ENCODE measurements at places on chromosomes 5 and 9. TPM values are rescaled to one million over a fixed set of nuclear protein-coding genes. Genes with fewer than 3 reads are reported as not detected.

- no peak overlapping the region for H3K4me3 ChIP-seq
- no peaks in the 10 kb centered on the region for H3K27me3 ChIP-seq
- no peak overlapping the region for H3K27ac ChIP-seq
- H3K36me3 ChIP-seq = no peaks in the 10 kb centered on the region
- no peak for DNase-seq
These were observed 301.1 kb downstream of the MAN2A1 start for GRCh38 chr5:109990723-109991359.

DNA sequence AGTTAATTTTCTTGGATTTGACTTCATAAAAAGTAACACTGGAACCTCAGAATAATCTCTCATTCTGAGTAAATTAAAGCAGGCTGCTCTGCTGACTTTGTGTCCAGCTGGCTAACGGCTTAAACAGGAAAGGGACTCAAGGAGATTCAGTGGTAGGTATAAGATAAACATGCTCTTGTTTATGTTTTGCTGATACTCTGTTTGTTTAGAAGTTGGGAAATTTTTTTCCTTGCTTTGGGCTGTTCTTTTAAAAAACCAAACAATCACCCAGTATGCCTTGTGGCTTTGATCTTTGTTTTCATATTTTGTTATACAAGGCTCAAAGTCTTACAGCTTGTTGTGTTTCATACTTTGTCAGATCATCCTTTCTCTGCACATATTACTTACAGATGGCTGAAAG is 237.6 kb upstream of the RIOK2 start:
- no peaks in the 10 kb centered on the region for H3K36me3 ChIP-seq
- H3K27me3 ChIP-seq = no peaks in the 10 kb centered on the region
- no peaks in the 10 kb centered on the region for H3K4me1 ChIP-seq
- no peak for DNase-seq
- no peak overlapping the region for H3K4me3 ChIP-seq

The PDE4D gene
- 32.2 TPM for total RNA-seq

DNA sequence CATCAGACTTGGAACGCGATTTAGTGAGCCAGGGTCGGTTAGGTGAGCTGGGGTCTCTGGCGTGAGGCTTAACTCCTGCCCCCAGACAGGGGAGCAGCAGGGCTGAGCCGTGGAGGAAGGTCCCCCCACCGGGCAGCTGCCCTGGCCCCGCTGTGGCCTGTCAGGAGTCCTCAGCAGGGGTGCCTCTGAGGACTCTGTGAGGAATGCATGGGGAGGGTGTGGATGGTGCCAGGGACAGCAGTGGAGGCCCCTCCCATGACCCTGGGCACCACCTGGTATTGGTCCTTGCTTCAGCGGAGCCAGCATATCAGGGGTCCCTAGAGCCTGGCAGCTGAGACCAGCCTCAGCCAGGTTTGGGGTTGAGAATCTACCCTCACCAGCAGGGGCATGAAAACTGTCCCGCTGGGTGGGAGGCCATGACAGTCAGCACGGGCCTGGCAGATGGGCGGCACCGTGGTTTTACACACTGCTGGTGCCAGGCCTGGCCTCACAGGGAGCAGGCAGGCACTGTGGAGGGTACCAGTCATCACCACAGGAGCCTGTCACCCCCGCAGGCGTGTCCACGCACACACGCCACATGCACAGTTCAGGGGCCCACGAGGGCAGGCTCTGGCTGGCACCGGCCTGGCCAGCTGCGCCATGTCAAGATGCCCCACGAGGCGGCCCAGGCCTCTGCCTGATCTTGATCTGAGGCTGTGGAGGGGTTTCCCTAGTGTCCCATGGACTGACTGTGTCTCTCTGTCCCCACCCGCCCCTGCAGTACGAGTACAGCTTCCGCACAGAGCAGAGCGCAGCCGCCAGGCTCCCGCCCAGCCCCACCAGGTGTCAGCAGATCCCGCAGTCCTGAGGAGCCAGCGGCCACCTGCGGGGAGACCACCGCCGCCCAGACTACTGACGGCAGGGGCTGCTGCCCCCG is 111.1 kb upstream of the LMX1B start:
- no peak for DNase-seq
- peaks cover 23% of the 10 kb centered on the region for H3K36me3 ChIP-seq
- H3K4me3 ChIP-seq = no peak overlapping the region
- no peak overlapping the region for H3K27ac ChIP-seq

The SFXN1 gene
- total RNA-seq = 37.4 TPM

The FLT4 gene
- total RNA-seq = 0.79 TPM

The SNAPC3 gene
- total RNA-seq = 12.5 TPM

GRCh38 chr5:141412854-141413539 is at the start of gene PCDHGA10:
PCDHGA10 (plus strand) TSS chr5:141412987; CDS start chr5:141413176, 189 bp downstream.
- H3K4me3 ChIP-seq = peak within 1 kb of the TSS; percentile 36
- peaks cover 3% of the 10 kb centered on the region for H3K27me3 ChIP-seq
- DNase-seq = no peak
- H3K36me3 ChIP-seq = no peaks in the 10 kb centered on the region
- H3K27ac ChIP-seq = no peak within 1 kb of the TSS

- DNase-seq = no peak
- no peaks in the 10 kb centered on the region for H3K27me3 ChIP-seq
- H3K36me3 ChIP-seq = no peaks in the 10 kb centered on the region
- H3K4me1 ChIP-seq = no peaks in the 10 kb centered on the region
- no peak overlapping the region for H3K4me3 ChIP-seq
These were observed 49.2 kb upstream of the NTRK2 start for GRCh38 chr9:84620338-84620737.

The ANGPTL2 gene
- total RNA-seq = 17.3 TPM

DNA sequence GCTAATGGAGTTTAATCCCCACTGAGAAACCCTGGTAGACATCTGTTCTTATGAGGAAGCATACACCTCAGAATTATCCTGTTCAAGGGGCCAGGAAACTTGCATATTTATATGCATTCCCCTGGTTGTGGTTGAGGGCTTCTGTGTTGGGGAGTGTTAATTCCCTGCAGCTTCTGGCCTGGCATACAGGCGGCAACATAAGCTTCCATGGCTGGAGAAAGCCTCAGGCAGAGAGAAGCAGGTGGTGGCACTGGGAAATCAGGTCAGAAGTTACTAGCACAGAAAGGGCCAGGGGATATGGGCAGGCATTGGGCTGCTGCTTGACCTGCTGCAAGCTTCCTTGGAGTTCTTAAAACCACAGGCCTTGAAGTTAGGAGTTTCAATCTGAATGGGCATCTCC is 166.1 kb upstream of the SEMA6A start:
- H3K4me1 ChIP-seq = peaks cover 19% of the 10 kb centered on the region
- DNase-seq = no peak
- no peaks in the 10 kb centered on the region for H3K36me3 ChIP-seq
- no peak overlapping the region for H3K4me3 ChIP-seq

The MRRF gene
- 43.6 TPM for total RNA-seq

Measured in suprapubic skin (tissue), 4 donors.